ENCODE measurements at places on chromosomes 3 and 15.

DNA sequence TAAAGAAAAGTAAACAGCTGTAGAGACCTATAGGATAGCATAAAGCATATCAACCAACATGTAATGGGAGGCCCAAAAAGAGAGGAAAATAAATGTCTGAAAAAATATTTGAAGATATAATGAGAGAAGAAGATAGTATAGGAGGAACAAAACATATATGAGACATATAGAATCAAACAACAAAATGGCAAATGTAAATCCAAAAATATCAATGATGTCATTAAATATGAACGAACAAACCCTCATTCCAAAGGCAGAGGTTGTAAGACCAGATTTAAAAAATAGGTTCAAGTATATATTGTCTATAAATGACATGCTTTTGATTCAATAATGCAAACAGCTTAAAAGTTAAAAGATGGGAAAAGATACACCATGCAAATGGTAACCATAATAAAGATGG, 470.4 kb downstream of the AGBL1 start:
- no peak for DNase-seq

DNA sequence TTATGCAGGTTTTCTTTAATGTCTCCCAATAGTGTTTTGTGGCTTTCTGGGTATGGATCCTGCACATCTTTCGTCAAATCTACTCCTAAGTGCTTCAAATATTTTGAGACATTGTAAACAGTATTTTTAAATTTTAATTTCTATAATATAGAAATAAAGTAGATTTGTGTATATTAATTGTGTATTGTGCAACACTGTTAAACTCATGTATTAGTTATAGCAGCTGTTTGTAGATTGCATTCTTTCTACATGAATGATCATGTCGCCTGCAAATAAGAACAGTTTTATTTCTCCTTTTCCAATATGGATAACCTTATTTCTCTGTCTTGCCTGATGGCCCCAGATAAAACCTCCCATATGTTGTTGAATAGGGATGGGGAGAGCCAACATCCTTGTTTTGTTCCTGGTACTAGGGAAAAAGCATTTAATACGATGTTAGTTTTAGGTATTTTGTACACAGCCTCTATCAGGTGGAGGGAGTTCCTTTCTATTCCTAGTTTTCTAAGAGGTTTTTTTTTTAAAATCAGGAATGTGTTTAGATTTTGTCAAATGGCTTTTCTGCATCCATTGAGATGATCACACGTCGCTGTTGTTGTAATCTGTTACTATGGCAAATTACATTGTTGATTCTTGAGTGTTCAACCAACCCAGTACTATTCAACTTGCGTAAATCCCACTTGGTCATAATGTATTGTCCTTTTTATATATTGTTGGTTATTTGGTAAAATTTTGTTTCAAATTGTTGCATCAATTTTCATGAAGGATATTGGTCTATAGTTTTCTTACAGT, 71.1 kb upstream of the DGKG start:
- DNase-seq: no peak

GRCh38 chr3:141051443-141052200, 475 bp downstream of the SPSB4 start:
- no peak for DNase-seq

- DNase-seq: no peak
These were observed 642.0 kb upstream of the NAALADL2 start for GRCh38 chr3:174216946-174217718.

DNA sequence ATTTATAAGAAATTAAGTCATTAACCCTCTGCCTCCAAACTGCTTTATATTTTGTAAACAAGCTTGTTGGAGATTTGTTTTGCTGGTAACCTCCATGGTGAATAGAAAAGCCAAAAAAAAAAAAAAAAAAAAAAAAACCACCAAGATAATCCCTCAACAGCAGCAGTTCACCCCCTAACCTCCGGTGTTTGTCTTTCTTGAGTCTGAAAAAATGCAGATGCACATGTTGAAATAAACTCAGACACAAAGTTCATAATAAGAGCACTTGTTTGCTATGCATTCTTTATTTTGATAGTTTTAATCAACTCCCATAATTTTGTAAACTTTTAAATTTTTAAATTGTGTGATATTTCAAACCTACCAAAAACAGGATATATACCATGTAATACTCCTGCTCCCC, 1.8 kb upstream of the PLCH1 start:
- no peak for DNase-seq
